Stimulated activated CD4-positive, alpha-beta T cell treated with anti-CD3 and anti-CD28 coated beads, TNF-alpha, amount 100 ng/mL, for 48 hours (primary cell): ENCODE measurements at places on chromosomes 7 and 10.

- DNase-seq = no peak
These were observed 127.1 kb downstream of the KMT2E start for GRCh38 chr7:105141068-105141467.

DNA sequence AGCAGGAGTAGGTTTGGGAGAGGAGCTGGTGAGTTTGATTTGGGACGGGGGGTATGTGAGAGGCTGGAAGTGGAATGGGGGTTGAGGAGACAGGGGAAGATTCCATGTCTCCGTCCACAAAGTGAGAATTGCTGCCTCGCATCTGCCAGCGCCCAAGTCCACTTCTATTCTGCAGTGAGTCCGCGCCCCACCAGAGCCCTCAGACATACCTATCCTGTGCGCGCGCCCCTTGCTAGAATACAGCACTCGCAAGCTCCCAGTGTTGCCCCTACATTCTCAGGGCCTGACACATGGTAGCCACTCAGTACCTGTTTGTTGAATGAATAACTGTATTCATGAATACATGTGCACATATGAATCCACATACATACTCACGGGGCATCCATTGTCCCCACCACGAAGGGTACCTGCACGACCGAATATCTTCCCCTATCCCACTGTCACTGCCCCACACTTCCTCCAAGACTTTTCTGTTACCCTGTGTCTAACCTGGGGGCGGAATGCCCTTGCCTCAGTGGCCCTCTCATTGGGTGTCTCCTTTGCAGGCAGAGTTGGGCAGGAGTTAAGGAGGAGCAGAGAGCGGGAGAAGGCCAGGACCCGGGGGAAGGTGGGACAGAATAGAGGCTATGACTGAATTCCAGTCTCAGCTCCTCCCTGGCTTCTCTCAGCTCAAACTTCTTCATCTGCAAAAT lies 19.9 kb downstream of the POLL start:
- DNase-seq = no peak

DNA sequence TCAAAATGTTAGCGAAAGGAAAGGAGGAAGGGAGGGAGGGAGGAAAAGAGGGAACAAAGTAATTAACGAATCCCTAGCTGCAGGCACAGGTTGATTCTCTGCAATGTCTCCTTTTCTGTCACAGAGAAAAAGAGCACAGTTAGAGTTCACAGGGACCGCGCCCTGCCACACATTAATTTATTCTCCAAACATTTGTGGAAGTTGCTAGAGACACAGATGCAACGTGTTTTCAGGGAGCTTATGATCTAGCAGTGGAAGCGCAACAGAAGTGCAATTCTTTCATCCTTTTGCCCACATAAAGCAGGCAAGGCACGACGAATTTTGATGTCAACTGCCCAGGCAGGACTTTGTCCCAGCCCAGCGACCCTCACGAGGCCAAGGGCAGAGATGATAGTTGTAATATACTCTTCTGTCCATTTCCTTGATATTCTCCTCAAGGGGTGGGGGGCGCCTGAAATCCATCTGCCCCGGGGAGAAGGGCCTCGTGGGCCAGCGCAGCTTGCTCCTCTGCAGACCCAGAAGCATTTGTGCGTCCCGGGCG lies 101.7 kb upstream of the ZNF438 start:
- DNase-seq = no peak

DNA sequence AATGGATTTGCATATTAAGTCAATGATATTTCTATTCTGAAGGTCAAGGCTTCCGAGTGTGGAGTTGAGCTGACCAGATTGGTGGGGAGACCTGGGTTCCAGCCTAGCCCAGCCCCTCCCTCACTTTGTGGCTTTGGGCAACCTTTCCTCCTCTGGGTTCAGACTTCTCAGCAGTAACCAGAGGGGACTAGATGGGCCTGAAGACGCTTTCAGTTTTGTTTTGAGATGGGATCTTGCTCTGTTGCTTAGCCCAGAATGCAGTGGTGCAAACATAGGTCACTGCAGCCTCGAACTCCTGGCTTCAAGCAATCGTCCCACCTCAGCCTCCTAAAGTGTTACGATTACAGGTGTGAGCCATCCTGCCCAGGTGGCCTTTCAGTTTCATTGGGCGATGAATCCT lies 68.1 kb upstream of the LEP start:
- no peak for DNase-seq

GRCh38 chr7:19305698-19306097 lies 160.5 kb upstream of the FERD3L start:
- DNase-seq = no peak

DNA sequence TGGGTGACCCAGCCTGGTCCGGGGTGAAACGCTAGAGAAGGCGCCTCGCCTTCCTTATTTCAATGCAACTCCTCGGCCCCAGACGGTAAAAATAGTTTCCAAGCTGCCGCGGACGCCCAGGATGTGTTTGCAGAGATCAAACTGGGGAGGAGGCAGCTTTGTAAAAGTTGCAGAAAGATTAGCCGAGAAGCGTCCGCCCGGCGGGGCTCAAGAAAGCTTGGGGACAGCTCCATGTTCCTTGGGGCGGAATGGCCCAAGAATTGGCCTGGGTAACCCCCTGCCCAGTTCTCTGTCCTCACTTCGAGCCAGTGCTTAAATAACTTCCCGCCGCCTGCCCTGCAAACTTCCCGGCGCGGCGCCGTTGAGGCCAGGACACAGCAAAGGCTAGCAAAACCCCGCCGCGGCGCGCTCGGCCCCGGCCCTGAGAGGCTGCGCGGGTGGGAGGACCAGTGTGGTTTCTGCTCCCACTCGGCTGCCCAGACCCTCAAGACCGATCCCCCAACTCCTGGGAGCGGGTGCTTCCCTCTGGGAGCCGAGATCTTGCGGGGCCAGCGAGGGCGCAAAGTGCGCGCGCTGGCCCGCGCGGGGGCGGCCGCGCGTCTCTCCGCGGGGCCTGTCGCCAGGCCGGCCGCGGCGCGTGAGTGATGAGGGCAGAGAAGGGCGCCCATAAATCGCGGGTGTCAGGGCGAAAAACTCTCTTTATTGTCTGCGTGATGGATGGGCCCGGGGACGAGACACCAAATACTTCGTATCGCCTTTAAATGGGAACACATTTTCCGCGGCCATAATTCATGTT lies 6.3 kb upstream of the ZNF503 start:
- no peak for DNase-seq

DNA sequence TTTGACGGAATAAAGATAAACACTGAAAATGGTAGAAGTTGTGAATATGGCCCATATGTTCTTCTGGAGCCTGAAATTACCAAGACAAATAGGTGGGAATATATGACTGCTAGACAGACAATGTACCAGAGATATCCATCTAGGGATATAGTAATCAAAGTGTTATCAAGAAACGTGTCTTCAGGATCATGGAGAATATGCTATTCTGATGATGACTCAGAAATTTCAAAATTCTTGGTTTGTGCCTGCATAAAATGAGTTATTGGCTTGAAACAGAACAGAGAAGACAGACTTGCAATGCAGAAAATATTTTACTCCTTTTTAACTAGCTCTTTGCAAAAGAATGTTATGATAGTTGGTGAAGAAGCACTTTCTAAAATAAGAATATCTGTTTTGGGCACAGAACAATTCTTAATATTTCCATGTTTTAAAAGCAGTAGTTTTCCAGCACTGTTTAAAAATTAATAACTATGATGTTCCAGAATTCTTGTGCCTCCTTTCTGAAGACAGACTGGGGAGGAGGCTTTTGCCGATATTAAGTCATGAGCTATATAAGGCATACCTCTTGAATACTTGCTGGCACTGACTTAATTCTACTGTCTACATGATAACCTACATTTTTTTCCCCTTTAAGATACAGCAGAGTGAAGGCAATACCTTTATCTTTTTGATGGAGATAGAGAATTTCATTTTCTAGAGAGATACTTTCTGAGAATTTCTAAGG lies 34.4 kb upstream of the CABCOCO1 start:
- no peak for DNase-seq

GRCh38 chr7:17448479-17449423 lies 150.3 kb downstream of the AHR start:
- DNase-seq = no peak

DNA sequence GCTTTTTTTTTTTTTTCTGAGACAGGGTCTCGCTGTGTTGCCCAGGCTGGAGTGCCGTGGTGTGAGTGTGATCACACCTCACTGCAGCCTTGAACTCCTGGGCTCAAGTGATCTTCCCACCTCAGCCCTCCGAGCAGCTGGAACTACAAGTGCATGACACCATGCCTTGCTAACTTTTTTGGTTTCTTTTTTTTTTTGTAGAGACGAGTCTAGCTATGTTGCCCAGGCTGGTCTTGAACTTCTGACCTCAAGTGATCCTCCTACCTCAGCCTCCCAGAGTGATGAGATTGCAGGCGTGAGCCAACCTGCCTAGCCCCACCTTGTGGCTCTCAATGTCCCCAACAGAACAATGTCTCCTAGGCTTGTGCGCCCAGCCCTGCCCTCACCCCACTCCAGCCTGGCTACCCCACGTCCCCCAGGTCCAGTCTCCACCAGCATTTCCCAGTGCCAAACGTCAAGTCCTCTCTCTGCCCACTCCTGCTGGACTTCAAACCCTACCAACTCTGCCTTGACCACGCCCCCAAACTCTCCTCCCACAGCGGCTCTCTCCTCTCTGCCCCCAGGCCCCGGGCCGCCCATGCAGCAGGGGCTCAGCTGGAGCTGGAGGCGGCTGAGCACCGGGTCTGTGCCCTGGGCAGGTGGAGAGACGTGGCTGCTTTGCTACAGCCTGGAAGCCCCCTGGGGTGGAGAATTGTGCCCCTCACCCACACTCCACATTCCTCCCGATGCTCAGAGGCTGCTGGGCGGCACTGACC lies 18.9 kb downstream of the BHLHA15 start:
- no peak for DNase-seq

- DNase-seq = no peak
These were observed 45.7 kb upstream of the PTPRN2 start for GRCh38 chr7:158633055-158633956.

DNA sequence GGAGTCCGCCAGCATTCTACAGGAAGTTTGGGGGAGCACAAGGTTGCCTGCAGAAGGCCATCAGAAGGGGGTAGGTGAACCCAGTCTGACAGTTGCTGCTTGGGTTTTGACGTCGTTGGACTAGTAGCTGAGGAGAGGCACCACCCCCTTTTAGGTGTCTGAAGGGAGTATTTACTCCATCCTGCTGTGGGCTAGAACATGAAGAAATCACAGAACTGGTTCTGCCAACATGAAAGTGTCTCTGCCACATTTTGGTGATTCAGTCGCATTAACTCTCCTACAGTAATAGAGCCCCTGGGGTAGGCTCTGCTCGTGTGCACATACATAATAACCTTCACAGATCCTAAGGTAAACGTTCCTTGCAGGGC lies 834 bp upstream of the TRIL start:
- no peak for DNase-seq

DNA sequence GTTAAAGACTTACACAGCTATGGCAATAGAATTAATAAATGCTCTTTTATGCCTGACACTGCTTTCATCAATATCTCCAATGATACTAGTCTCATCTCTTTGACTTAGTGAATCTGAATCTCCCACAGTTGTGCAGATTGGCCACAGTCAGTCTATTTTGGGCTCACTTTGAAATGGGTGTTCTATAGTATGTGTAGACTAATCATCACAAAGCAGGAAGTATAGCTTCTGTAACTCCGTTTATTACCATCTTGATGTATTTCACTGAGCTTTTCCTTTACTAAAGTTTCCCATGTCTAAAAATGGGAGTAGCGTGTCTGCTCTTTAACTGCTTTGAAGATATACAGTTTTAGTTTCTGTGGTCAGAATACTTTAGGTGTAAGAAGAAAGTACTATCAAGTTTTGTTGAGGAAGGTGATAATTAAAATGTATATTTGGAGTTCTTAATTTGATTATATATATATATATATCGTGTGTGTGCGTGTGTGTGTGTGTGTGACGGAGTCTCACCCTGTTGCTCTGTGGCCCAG lies 70.1 kb downstream of the ST7 start:
- no peak for DNase-seq

DNA sequence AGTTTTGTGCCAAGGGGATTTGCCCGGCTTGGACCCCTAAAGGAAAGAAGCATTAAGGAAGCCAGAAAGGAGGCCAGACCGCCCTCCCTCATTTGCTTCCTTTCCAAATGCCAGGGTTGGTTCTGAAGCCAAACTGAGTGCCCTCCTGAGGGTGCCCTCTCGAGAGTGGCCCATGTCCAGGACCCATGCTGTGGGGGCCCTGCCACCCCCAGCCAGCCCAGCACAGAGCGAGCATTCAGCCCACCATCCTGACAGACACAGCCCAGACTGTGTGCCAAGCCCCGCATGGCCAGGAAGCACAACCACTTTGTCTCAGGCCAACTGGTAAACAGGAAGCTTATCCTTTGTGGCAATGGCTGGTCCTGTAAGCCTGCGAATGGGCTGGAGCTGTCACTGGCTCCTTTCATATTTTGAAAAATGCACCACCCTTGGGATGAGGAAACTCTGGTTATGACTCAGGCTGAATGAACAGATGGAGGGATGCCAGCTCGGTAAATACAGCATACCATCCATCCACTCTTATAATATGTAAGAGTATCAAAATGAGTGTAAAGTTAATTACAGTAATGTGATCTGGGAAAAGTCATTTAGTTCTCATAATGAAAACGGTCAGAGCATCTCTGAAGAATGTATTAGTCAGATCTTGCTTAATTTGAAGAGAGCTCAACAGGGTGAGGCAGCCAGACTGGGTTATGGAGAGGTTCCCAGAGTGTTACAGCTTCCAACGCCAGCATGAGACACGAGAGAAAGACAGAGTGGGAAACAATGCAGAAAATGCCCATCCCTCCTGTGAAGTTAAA lies 65.0 kb downstream of the STK17A start:
- peak; percentile 55 for DNase-seq

- DNase-seq = no peak
These were observed 20.5 kb downstream of the ASNS start for GRCh38 chr7:97851683-97852082.

GRCh38 chr10:88883448-88883809 lies 3.4 kb downstream of the STAMBPL1 start:
- no peak for DNase-seq

DNA sequence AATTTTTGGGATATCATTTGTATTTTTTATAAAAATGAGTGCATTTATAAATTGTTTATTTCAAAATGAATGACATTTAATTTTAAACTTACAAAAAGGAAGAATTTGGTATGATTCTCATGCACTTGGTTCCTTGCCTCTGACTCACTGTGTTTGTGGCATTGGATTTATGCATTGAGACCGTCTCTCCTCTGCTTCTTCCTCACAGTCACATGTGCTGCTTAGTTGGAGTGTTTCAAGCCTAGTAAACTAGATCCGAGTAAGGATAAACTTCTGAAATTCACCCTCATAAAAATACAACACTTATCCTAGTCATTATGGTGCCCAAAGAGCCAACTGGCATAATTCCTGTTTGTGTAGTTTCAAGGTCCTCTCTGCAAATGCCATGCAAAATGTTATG lies 19.1 kb upstream of the FZD8 start:
- DNase-seq = no peak

- DNase-seq = no peak
These were observed 83.0 kb downstream of the ABCB5 start for GRCh38 chr7:20698469-20698868.

GRCh38 chr10:2980791-2981360 lies 86.5 kb upstream of the PFKP start:
- no peak for DNase-seq
